AG09319 (cell line): ENCODE measurements at places on chromosomes 3 and 15.
A peak's percentile ranks its signal among the peaks of the same experiment; 100 is the strongest.

- DNase-seq: no peak
Measured at GRCh38 chr3:24400450-24400849, 94.2 kb downstream of the THRB start.

GRCh38 chr3:70233112-70233511 is 79.3 kb downstream of the MDFIC2 start:
- DNase-seq: no peak

GRCh38 chr3:115691964-115692363 is 68.7 kb downstream of the GAP43 start:
- no peak for DNase-seq

- no peak for DNase-seq
Measured at GRCh38 chr3:125267460-125267859, 54.9 kb upstream of the SLC12A8 start.

- no peak for DNase-seq
Measured at GRCh38 chr15:52172869-52173268, 18.3 kb downstream of the GNB5 start.

DNA sequence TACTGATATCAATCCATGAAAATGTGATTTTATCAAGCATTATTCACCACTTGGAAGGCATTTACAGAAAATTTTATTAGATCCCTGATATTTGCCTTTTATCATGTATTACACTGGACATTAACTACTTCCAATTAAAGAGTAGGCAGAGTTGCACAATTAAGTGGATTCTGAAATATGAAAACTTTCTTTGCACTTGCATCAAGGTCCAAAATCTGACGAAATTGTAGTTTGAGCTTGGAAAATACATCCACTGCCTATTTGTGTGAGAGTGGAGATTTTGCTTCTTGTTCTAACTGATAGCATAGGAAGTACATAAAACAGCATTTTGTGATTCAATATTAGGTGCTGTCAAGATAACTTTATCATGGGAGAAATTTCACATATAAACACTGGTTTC is 49.6 kb upstream of the SLC12A8 start:
- DNase-seq: peak; percentile 10

DNA sequence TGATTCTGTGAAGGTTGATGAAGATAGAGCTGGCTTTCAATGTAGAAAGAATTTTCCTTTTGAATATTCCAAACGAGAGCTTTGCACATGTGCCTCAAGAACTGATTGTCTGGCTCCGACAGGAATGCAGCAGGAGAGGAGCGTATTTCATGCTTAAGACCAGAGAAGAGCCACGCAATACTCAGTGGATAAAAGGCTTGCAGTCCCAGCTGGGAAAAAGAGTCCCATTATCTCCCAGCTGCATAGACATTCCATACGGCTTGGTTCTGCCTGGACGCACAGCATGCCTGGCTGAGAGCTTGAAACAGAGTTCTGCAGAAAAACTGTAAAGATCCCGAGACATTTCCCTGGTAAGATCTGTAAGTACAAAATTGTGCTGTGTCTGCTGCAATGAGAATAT is at the start of gene CNTN6:
Gene CNTN6 (plus strand): TSS at position 254 of the 400 bp plus-strand sequence. CDS start 54,985 bp downstream, outside the sequence.
- DNase-seq: no peak

DNA sequence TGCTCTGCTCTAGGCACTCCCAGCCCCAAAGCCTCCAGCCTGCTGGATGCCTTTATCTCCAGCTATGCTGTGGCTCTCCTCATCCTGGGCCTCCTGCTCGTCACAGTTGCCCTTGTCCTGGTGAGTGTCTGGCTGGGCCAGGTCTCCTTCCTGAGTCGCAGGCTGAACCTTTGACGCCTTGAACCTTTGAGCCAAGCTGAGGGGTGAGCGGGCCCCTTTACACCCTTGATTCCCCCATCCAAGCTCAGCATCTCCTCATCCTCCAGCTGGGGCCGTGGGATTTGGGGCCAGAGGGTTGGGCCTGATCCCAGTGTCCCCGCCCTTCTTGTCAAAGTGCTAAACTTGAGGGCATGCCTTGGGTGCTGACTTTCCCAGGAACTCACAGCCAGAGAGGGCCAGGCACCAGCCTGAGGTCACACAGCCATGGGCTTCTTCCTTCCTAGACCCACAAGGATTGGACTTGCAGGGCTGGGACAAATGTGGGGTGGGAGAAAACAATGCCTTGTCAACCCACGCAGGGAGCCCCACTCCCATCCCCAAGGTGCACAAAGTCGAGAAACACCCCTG is 137.0 kb downstream of the TBC1D2B start:
- no peak for DNase-seq
